ENCODE measurements at places on chromosomes 3 and 15.

- DNase-seq: no peak
Measured at GRCh38 chr15:85800478-85801123, 5.9 kb upstream of the KLHL25 start.

DNA sequence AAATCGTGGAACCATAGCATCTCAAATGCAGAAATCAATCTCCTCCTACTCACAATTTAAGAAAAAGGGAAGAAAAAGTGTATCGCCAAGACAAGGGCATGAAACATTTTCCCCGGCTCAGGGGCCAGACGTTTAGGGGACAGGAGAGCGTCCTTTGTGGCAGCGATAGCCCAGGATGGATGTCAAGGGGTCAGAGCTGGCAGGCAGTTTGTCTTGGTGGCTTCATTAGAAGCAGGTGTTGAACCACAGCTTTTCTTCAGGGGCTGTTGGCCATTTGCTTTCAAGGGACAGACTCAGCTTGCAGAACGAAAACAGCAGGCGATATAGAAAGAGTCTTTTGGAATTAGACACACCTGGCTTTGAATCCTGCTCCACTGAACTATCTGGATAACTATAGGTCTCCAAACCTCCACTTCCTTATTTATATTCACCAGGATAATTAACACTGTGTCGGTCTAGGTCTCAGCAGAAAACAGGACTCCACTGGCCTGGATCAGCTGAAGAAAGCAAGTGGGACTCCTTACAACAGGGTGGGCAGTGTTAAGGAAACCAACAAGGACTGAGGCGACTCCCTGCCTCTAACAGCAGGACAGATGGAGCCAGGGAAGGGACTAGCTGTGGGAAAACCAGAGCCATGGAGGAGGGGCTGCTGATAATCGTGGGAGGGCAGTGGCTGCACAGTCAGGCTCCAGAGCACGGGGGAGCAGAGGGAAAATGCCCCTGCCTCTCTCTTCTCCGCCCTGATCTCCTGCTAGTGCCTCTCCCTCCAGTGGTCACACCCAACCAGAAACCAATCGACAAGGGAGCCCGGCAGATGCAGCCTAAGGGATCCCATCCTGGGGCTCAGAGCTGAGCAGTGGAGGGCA is 123.6 kb downstream of the LIPC start:
- DNase-seq: no peak

DNA sequence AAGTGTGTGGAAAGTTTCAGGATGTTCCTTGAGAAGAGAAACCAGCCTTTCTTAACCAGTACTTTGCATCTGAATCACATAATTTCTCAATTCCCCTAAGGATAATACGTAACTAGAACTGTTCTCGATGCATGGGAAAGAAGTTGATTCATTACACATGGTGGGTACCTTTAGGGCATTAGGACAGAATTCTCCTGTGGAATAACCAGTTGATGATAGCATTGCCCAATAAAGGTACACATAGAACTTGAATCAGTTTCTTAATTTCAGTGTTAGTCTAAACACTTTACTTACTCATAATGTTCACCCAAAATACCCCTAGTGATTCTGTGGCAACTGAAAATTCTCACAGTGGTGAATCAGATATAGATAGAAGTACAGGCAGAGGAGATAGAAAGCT is 1030.9 kb downstream of the ROBO1 start:
- no peak for DNase-seq

GRCh38 chr3:171458071-171458863 is 1.9 kb downstream of the TNIK start:
- DNase-seq: no peak

GRCh38 chr15:73621286-73621826 is 11.8 kb downstream of the NPTN start:
- DNase-seq: no peak

- no peak for DNase-seq
Measured at GRCh38 chr15:46258056-46258455, 623.2 kb downstream of the SQOR start.

GRCh38 chr15:76730262-76730661 is 174.9 kb downstream of the SCAPER start:
- no peak for DNase-seq

DNA sequence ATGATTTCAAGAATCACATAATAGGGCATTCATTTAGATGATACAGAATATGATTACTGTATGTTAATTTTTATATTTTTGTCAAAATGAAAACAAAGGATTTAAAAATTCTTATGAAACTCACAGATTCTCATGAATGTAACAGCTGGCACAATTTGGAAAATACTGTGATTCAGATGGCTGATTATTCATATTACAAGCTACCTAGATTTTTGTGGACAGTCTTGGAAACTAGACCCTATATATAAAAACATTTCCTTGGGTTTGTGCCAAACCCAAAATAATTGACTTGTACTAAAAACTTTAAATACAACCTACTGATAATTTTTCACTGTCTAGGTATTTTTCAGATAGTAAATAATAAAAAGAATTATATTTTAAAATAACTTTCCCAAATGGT is 26.2 kb downstream of the ZBED2 start:
- DNase-seq: no peak

DNA sequence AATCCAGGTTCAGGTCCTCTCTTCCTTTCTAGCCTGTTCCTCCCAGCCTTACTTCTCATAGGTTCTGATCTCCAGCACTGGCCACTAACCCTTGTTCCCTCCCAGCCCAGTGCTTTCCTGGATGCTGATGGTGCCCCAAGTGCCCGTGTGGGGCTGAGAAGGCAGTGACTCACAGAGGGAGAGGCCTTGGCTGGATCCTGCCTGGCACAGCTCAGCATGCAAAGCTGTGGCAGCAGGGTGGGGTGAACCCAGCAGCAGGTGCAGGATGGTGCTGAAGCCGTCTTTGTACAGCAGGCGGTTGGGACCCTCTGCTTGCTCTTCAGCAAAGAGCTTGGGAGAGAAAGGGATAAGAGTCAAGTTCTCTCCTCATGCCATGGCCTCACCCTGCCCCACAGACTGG is 7.6 kb downstream of the LPCAT4 start:
- no peak for DNase-seq

DNA sequence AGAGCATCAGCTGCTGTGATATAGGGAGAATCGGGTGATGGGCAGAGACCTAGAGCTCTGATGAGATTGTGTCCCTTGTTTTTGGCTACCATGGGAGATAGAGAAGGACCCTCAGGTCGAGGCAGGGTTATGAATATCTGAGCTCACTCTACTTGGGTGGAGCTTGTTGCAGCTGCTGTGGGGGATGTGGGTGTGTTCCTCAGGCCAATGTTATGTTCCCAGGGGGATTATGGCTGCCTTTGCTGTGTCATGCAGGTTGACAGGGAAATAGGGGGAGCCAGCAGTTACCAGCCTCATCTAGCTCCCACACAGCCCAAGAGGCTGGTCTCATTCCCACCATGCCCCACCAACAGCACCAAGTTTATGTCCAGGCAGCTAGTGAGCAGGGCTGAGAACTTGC is 131.5 kb downstream of the TRIM42 start:
- no peak for DNase-seq

GRCh38 chr3:150436161-150436560 is 28.1 kb downstream of the TSC22D2 start:
- DNase-seq: no peak

GRCh38 chr3:181278468-181279238 is 289.1 kb upstream of the DNAJC19 start:
- DNase-seq: no peak

All from tibial nerve (tissue), 4 donors.